ENCODE measurements at places on chromosomes 7 and 10.

GRCh38 chr7:83355143-83355542 is 192.5 kb upstream of the PCLO start:
- no peak for DNase-seq

- no peak for DNase-seq
Observed at GRCh38 chr7:127858091-127858914, 172.9 kb downstream of the LRRC4 start.

GRCh38 chr10:77716458-77717317 is 79.1 kb upstream of the KCNMA1 start:
- no peak for DNase-seq

DNA sequence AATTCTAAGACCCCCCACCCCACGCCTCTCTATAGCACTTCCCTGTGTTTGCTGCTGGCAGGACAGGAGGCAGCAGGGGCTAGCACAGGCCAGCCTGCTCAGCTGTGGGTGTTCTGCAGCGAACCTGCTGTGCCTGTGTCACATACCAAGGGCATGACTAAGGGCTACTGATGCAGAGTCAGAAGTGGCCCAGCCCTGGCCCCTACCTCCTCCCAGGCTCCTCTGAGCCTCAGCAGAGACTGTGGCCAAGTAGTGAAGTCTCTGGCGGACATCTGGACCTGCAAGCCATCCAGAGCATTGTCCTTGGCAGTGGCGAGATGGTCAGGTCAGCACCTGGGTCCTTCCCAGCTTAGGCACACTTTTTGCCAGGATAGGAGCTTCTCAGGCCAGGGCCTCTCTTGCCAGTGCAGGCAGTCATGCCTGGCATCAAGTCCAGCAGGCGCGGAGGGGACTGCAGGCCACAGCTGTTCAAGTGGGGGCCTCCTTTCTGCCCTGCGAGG is 116.3 kb upstream of the RET start:
- no peak for DNase-seq

- DNase-seq, result no peak
Observed at GRCh38 chr10:86376852-86377796, 10.5 kb upstream of the GRID1 start.

GRCh38 chr10:48692748-48693147 is 8.1 kb downstream of the WDFY4 start:
- DNase-seq, result no peak

DNA sequence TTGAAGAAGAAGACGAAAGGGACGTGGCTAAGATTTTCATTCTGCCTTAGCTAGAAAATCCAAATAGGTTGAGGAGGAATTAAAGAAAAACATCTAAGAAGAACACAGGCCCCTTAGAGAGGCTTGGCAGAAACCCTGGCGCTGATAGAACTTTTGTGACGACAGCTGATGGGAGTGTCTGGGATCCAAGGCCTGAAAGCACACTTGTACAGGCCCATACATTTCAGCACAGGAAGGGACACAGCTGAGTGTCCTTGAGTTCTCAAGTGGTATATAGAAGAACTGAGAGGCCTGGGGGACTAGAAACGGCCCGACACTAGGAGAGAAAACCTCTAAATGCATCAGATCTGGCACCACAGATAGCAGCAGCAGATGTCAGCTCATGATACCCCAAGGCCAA is 39.5 kb downstream of the PRPS1L1 start:
- no peak for DNase-seq

DNA sequence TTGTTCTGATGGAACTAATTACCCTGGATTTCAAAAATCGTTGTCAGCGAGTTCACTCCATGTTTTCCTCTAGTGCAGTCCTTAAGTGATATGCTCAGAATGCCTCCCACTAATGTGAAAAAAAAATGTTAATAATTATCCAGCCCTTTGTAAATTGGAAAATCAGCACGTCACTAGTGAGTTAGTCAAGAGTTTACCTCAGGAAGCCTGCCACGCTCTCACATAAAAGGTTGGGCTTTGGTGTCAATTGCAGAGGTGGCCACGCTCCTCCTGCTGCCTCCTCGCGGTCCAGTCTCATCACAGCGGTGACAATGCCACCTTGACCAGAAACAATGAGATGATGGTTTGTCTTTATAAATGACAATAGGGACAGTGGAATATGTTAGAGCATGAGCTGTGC is 22.5 kb downstream of the UPP1 start:
- DNase-seq, result no peak

GRCh38 chr10:134247-135131 is 766 bp upstream of the ZMYND11 start:
- DNase-seq, result no peak

GRCh38 chr10:69394020-69394419 is 22.7 kb downstream of the TACR2 start:
- DNase-seq, result no peak

GRCh38 chr7:111869280-111869679 is 307.0 kb upstream of the IMMP2L start:
- no peak for DNase-seq

- no peak for DNase-seq
Observed at GRCh38 chr7:30247541-30248401, 36.6 kb upstream of the ZNRF2 start.

- DNase-seq, result no peak
Observed at GRCh38 chr10:109187677-109188076, 735.6 kb downstream of the XPNPEP1 start.

- no peak for DNase-seq
Observed at GRCh38 chr10:111360260-111360925, 283.6 kb downstream of the ADRA2A start.

- no peak for DNase-seq
Observed at GRCh38 chr10:74750848-74751274, 75.5 kb upstream of the KAT6B start.

- DNase-seq, result no peak
Observed at GRCh38 chr7:27091105-27091504, 4.7 kb downstream of the HOXA1 start.

- no peak for DNase-seq
Observed at GRCh38 chr7:31335161-31335856, 5.2 kb downstream of the NEUROD6 start.

GRCh38 chr10:58980826-58981415 is 195.5 kb upstream of the PHYHIPL start:
- no peak for DNase-seq

DNA sequence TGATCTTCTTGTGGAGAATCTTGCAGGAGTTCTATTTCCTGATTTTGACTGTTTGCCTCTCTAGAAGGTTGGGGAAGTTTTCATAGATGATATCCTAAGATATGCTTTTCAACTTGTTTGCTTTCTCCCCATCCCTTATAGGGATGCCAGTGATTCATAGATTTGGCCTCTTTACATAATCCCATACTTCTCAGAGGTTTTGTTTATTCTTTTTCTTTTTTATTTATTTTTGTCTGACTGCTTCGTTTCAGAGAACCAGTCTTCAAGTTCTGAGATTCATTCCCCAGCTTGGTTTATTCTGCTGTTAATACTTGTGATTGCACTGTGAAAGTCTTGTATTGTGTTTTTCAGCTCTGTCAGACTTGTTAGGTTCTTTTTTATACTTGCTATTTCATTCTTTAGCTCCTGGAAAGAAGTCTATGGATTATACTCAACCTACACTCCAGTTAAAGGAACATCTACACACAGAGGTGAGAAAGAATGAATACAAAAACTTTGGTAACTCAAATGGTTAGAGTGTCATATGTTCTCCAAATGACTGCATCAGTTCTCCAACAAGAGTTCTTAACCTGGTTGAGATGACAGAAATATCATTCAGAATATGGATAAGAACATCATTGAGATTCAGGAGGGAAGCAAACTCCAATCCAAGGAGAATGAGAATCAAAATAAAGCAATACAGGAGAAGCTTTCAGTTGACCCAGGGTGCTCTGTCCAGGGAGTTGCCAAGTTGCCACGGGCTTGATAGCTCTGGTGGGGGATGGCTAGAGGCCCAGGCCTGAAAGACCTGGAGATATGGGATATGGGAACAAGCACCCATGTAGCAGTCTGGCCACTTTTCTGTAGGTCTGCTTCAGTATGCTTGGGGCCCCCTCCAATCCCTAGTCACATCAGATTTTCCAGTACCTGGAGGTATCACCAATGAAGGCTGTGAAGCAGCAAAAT is 150.3 kb downstream of the AHR start:
- DNase-seq, result no peak

DNA sequence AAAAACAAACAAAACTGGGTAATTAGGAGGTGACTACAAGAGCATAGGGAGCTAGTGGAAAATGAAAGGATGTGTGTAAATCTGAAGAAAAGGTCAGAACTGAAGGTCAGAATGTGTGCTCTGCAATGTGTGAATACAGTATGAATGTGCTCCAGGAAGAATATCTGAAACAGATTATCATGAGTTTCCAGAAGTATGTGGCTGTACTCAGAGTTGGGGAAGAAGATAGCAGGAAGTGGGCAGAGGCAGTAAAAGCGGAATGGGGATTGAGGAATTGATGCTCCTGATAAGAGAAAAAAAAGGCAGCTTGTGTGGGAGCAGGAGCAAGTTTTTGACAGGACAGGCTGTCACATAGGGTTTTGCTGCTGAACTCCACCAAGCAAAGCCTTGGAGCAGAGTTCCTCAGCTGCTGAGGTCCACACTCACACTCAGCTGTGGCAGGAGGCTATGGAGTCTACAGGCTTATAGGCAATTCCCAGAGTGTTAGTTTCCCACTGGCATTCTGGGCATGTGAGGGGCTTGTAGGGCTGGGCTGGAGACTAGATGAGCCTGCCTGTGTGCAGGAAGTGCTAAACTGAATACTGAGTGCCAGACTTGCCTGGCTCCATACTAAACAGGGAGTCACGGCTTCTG is 22.9 kb downstream of the H2AZ2 start:
- DNase-seq, result no peak

DNA sequence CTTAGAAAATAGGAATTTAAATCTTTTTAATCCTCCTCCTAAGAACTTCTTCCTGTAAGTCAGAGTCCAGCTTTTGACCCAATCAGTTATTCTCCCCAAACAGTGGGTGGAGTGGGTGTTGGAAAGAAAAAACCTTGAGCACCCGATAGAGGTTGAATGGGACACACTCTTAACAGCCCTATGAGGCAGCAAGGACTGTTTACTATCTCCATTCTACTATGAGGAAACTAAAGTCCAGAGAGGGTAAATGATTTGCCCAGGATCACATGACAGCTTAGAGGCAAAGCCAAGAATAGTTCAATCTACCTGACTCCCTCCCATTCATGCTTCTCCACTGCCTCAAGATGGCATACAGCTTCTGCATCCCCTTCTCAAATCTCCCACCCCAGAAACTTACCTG is 57.6 kb upstream of the SLC35B4 start:
- no peak for DNase-seq

GRCh38 chr10:70785190-70785589 is at the start of gene TBATA:
TSS of gene TBATA (minus strand) at chr10:70785377. CDS start at chr10:70783379, 1,998 bp downstream.
- DNase-seq, result no peak

DNA sequence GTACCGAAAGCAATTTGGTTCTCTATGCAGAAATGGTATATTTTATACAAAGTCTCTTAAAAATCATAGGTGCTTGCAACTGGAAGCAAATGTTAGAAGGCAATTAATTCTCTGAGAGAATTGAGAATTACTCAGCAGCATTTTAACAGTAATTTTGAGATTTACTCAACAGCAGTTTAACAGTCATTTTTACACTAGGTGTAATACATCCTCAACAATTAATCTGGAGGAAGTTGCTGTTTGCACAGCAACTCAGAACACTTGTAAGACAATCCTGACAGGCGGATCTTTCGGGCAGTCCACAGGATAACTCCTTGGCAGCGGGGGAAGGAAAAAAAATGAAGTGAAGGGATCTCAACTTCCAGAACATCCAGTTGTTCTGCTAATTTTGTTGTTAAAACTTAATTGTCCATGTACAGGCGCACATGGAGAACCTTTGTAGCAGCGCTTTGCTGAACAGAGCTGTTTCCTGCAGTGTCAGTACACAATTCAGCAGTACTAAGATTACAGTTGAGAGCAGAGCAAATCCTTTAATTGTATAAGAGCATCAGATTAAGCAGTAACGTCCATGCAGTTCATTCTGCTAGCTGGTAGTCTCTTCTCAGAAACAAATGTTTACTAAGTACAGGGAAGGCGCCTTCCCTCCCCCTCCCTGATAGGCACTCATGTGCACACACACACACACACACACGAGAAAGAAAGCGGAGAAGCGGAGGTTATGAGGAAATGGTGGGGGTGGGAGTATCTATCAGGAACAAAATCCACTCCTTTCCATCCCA is 43.8 kb downstream of the ENO4 start:
- DNase-seq, result no peak
